ENCODE measurements at places on chromosomes 1 and 21.
A peak's percentile ranks its signal among the peaks of the same experiment; 100 is the strongest.

DNA sequence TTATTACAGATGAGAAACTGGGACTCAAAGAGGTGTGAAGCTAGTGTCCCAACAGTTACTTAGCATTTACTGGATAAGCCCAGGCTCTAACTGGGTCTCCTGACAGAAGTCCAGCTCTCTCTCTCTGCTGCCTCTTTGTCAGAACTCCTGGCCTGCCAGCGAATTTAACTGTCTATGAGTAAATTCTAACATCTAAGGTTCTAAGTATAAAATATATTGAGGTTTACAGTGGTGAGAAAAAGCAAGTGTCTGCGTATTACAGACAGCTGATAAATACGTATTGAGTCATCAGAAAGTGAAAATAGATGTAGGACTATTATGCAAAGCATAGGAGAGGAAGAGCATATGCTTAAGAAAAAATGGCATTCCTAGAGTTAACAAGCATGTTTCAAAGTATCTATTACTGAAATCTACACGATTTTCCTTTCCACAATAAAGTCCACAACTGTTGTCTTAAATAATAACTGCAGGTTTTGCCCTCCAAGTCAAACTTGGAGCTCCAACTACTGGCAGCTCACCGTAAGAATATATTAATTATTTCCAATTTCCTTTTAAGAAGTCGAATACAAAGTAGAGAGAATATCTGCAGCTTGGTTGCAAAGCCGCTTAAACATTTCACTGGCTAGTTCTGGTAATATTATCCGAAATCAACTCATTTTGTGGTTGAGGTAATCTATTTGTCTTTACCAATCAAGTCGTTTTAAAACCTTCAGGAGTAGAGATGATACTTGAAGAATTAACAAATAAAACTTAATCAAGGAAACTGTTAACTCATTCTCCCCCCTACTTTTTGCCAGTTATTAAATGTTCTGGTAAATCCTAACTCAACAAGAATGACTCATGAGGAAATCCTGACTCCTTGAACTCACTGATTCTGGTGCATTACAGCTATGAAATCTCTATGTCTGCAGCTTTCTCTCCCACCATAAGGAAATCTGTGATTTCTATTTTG is 1.4 kb upstream of the RGS2 start:
- DNase-seq = no peak

DNA sequence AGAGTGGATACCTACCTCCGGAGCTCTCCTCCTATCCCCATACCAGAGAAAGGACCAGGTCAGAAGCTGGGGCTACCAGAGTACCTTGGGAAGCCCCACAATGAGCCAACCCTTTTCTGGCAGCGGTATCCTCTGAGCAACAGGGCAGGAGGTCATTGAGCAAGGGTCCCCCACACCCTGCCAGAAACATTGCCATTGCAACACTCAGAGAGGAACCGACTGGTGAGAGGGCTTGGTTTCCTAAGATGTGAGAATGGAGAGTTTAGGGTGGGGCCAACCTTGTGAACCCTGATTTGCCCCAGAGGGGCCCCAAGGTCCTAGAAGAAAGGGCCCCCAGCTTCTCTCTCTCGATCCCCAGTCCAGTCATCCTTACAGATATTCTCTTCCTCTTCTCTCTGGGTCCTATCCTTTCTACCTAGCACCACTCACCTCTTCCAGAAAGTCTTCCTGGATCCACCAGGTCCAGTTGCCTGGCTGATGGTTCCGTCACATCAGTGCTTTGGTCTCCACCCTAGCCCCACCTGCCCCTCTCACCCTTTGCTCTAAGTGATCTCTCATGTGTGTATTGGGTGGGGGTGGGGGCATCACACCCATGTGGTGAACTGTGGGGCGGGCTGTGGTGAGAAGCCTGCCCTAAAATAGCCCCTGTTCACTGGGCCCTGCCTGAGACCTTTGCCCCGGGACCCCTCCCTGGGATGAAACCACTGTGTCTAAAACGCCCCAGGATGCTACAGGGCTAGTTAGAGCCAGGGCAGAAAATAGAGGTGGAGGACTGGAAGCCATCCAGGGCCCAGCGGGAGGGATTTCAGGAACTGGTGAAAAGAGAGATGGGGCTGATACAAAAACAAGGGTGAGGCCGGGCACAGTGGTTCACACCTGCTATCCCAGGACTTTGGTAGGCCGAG is 8.7 kb downstream of the FGR start:
- no peak for DNase-seq

DNA sequence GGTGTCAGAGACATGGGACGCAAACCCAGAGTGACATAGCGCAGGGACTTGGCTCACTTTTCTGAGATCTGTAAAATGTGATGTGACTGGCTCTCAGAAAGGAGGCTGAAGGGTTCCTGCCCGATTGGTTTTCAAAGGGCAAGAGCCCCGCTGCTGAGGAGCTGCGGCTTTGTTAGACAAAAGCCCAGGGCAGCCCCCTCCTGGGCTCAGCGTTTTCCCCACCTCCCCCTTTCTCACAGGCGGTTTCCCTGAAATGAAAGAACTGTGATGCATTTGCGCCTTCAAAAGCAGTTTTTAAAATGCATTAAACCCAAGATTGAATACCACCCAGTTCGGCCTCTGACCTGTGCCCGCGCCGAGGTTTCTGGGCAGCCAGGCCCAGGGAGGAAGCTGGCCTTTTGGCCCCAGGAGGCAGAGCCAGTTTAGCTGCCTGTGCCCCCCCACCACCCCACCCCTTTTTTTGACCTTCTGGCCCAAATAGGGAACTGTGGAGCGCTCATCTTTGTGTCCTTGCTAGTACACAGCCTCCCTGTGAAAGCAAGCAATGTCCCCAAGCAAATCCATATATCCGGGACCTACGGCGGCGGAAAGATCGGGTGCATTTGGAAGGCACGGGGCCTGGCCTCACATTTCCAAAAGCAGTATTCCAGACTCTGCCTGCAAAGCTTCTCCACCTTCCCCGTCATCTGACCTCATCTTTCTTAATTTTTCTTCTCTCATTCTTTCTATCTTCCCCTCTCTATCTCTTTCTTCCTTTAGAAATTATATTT is 28.6 kb downstream of the CD247 start:
- DNase-seq = peak; percentile 37

GRCh38 chr21:38142224-38142623 is 114.6 kb upstream of the KCNJ15 start:
- DNase-seq = no peak

GRCh38 chr1:76871355-76871974 is 4.2 kb downstream of the ST6GALNAC5 start:
- no peak for DNase-seq

- DNase-seq = no peak
Measured at GRCh38 chr1:22406722-22407495, 44.7 kb upstream of the ZBTB40 start.

DNA sequence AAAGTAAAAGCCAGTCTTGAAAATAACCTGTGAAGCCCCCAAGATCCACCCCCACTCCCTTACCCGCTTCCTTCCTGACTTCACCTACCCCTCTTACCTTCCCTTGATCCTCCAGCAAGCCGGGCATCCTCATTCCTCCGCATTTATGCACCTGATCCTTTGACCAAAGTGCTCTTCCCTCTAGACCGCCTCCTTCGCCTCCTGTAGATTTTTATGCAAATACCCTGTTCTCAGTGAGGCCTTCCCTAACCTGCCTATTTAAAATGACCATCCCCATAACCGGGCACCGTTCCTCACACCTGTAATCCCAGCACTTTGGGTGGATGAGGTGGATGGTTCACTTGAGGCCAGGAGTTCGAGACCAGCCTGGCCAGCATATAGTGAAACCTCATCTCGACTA is 1.1 kb upstream of the NENF start:
- no peak for DNase-seq

- DNase-seq = peak; percentile 66
Measured at GRCh38 chr1:52707927-52708655, 9.9 kb upstream of the COA7 start.

DNA sequence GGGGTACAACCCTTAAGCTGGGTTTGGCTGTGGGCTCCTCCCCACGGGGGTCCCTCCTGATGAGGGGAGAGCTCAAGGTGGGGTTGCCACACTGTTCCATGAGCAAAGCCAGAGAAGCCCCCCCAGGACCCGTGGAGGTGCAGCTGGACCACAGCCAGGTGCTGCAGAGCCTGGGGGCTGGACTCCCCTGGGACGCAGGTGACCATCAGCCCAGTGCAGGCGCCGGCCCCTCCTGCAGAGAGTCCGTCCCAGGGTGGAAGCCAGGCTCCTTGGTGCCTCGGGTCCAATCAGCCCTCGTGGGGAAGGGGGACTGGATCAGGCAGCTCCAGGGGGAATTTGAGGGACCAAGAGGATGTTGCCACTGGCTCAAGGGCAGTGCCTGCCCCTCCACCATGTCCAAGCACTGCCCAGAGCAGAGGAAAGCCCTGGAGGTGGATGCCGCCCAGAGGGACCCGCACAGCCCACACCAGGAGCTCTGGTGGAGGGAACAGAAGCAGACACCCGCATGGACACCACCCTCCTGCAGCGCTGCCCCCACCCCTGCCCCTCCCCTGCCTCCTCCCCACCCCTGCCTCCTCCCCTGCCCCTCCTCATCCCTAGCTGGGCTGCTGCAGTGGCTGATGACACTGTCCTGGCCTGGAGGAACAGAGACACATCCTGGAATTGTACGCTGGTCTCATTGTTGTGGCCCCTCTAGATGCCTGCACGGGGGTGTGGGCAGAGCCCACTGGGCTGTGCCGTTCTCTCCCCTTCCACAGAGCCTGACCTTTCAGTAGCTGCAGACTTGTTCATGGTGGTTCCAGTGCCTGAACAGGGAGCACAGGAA is 30.8 kb upstream of the COL18A1 start:
- DNase-seq = peak; percentile 16

DNA sequence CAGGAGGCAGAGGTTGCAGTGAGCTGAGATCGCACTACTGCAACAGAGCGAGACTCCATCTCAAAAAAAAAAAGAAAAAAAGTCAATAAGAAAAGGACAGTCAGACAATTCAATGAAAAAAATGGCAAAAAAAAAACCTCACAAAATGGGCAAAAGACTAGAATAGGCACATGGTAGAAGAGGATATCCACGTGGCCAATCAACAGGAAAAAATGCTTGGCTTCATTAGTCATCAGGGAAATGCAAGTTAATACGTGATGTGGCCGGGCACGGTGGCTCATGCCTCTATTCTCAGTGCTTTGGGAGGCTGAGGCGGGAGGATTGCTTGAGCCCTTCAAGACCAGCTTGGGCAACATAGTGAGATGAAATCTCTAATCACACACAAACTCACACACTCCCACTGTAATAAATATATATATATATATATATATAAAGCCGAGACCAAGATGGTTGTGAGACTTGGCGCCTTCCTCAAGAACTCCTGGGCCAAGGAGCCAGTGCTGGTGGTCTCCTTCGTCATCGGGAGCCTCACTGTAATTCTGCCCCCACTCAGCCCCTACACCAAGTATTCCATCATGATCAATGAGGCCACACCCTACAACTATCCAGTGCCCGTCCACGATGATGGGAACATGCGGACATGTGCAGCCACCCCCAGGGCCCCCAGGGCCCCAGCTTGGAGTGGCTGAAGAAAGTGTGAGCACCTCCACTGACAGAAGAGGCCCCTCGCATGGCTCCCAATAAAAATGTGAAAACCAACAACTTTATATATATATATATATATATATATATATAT is 22.9 kb upstream of the LEFTY2 start:
- no peak for DNase-seq

- DNase-seq = no peak
Measured at GRCh38 chr1:156592158-156592909, 758 bp downstream of the NAXE start.

DNA sequence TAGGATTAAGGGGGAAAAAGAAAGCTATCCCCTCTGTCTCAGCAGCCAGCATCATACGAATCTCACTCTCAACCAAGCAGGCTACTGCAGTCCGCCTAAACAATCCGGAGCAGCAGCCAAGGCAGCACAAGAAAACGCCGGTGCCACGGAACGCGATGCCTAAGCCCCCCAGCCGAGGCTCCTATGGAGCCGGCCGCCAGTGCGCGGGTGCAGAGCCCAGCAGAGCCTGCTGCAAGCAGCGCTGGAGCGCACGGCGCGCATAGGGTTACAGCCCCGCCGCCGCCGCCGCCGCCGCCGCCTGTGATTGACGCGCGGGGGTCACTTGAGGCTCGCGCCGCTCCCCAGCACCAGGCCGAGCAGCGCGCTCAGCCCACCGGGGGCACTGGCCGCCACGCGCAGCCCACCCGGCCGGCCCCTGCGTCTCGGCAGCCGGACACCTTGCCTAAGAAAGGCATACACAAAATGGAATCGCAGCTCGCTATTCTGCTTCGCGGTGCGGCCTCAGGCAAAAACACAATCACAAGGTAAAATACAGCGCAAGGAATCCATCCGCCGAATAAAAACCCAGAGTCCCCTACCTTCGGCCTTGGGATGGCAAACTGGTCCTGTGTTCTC is 780 bp downstream of the HIVEP3 start:
- DNase-seq = no peak

DNA sequence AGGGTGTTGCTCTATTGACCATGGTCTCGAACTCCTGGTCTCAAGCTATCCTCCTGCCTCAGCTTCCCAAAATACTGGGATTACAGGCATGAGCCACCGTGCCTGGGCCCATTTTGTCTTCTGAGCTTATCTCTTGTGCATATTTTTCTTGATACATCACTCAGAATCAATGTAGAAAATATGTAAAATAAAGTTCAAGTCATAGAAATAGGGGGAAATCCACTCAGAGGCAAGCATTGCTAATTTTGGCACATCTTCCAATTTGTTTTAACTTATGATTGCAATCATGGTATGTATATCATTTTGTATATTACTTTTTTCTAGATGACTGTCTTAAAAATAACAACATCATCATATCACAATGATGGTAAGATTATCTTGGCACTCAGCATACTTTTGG is 21.6 kb downstream of the RIT1 start:
- no peak for DNase-seq

- DNase-seq = no peak
Measured at GRCh38 chr1:47572731-47573430, 135.0 kb downstream of the FOXD2 start.

GRCh38 chr1:19528438-19528837 is 43.1 kb upstream of the CAPZB start:
- no peak for DNase-seq

DNA sequence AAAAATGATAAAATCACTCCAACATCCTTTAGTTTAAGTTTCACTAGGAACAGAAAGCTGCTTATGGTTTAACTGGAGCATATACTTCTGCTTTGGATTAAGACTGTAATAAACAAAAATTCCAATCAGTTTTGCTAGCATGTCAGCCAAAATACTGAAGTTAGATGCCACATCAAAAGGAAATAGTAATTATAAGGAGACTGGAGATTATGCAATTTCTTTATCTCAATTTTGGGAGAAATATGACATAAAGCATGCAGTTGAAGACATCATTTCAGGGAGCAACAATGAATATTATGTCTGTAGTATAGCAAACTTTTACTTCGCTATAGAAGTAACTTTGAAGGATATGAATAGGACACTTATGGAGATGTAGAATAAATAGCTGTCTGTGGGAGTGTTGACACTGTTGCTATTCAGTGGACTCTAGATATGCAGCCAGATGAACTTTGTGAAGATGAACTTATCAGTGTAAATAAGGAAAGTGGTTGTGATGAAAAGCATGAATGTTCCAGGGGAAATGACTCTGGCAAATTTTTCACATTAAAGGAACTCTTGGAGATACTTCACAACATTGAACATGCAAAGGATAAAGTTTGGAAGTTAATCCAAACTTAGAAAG is 107.8 kb downstream of the RABGAP1L start:
- DNase-seq = no peak
